ENCODE measurements at places on chromosomes 16 and 17. TPM values are rescaled to one million over a fixed set of nuclear protein-coding genes. Genes with fewer than 3 reads are reported as not detected.

The RNF222 gene
- total RNA-seq: not detected

The CTRB1 gene
- not detected for total RNA-seq

The RASL10B gene
- total RNA-seq: 0.13 TPM

The ZPBP2 gene
- not detected for total RNA-seq

The NOL3 gene
- total RNA-seq: 108 TPM

Measured in A549 treated with AZD2906 at 1 μM for 4 hours (cell line).